ENCODE measurements at places on chromosomes 11 and 22.
A peak's percentile ranks its signal among the peaks of the same experiment; 100 is the strongest.

DNA sequence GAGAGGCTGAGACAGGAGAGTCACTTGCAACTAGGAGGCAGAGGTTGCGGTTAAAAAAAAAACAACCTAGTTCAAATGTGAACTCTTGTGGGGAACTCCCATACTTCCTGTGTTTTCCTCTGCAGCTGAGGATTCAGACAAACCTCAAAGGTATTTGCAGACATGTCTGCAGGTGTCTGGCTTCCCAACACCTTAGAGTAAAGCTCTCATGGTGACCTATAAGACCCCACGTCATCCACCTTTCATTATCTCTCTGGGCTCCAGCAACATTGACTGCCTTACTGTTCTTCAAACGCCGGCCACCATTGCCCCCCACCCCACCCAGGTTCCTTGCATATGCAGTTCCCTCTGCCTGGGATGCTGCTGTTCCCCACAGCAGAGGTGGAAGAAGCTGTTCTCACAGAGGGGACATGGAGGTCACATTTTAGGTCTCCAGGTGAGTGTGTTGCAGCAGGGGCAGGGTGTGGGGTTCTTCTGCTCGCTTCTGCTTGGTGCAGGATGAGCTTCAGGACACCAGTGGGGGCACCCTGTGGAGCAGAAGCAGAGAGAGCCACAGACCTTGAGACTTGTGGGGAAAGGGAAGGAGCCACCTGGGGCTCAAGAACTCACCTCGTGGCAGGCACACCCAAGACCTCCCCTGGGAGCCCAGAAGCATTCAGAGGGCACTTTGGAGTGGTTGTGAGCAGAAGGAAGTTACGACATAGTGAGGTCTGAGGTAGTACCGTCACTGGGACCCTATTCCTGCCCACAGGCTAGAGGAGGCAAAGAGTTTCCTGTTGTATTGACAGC is 203.2 kb downstream of the CSNK2A3 start:
- H3K27ac ChIP-seq, result no peak overlapping the region
- DNase-seq, result no peak
- no peak overlapping the region for H3K4me3 ChIP-seq
- H3K4me1 ChIP-seq, result peaks cover 6% of the 10 kb centered on the region
- H3K36me3 ChIP-seq, result no peaks in the 10 kb centered on the region

- H3K4me1 ChIP-seq, result no peaks in the 10 kb centered on the region
- H3K27me3 ChIP-seq, result no peaks in the 10 kb centered on the region
- H3K4me3 ChIP-seq, result no peak overlapping the region
- H3K27ac ChIP-seq, result no peak overlapping the region
- H3K36me3 ChIP-seq, result no peaks in the 10 kb centered on the region
Observed at GRCh38 chr11:16678466-16679116, 59.9 kb upstream of the C11orf58 start.

DNA sequence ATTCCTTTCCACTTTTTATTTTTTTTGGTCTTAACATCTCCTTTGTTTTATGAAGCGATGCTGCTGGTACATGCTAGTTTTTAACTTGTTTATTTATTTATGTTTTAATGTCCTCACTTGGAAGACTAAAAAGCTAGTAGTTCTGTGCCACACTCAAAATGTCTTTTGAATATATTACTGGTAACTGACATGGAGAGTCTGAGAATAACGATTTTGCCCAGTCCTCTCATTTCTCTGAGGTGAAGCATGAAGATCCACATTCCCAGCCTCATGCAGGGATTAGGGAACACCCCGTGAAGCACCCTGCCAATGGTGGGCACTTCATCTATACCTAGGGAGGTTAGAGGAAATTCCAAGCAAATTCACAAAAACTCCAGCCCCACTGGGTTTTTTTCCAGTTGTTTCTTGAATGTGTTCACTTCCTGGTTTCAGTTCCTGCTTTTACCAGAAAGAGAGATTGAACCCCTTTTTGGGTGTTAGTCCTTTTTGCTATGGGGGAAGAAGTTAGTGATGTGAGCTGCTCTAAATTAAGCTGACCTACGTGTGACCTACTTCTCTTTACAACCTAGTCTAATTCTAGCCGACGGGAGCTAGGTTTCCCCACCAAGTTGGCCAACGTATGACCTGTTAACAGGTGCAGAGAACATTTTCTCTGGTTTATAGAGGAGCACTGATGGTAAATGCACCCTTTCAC is 106.1 kb downstream of the SLC1A2 start:
- H3K27me3 ChIP-seq, result no peaks in the 10 kb centered on the region
- DNase-seq, result no peak
- no peaks in the 10 kb centered on the region for H3K4me1 ChIP-seq
- no peak overlapping the region for H3K4me3 ChIP-seq

DNA sequence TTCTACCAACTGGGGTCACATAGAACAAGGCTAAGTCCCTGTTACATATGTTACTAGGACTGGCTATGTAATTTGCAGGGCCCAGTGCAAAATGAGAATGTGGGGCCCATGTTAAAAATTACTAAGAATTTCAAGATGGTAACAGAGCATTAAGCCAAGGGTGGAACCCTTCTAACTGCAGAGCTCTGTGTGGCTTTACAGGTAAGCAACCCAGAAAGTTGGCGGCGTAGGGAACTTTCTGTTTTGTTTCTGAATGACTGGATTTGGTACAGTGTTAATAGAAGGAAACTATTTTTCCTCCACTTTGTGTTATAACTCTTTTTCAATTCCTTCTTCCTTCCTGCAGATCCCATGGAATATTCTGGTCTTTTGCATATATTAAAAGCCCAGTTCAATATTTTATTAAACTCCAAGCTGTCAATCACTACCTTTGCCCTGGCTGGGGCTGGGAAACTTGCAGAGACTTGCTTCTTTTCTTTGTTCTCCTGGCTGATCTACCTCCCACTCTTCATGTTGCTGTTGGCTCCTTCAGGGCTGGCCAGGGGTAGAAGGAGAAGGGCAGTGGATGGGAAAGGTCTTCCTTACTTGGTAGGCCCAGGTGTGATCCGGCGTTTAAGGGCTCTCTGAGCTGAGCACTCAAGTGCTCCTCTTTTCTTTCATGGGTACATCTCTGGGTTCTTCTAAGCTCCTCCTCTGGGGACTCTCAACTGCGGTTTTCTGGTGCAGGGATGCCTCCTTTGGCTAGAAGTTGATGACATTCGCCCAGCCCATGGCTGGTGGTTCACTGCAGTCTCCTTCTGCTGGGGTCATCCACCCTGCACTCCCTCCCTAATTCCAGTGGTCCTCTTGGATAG is 67.7 kb downstream of the SNX19 start:
- H3K4me3 ChIP-seq, result no peak overlapping the region
- no peaks in the 10 kb centered on the region for H3K4me1 ChIP-seq
- DNase-seq, result no peak
- H3K27me3 ChIP-seq, result no peaks in the 10 kb centered on the region

GRCh38 chr22:20080776-20081654 is 974 bp downstream of the DGCR8 start:
- H3K4me1 ChIP-seq, result peaks cover 49% of the 10 kb centered on the region
- H3K27me3 ChIP-seq, result no peaks in the 10 kb centered on the region
- H3K36me3 ChIP-seq, result peaks cover 6% of the 10 kb centered on the region
- peak overlapping the region; percentile 98 for H3K4me3 ChIP-seq
- DNase-seq, result no peak

DNA sequence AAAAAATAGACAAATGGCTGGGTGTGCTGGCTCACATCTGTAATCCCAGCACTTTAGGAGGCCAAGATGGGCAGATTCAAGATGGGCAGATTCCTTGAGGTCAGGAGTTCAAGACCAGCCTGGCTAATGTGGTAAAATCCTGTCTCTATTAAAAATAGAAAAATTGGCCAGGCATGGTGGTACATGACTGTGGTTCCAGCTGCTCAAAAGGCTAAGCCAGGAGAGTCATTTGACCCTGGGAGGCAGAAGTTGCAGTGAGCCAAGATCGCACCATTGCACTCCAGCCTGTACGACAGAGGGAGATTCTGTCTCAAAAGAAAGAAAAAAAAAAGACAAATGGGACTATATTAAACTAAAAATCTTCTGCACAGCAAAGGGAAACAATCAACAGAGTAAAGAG is 55.4 kb downstream of the USP35 start:
- H3K27ac ChIP-seq, result no peak overlapping the region
- no peak for DNase-seq
- no peaks in the 10 kb centered on the region for H3K27me3 ChIP-seq
- no peaks in the 10 kb centered on the region for H3K4me1 ChIP-seq
- no peak overlapping the region for H3K4me3 ChIP-seq
